Ovary (tissue), 10 donors: ENCODE measurements at places on chromosomes 12 and 14.

GRCh38 chr12:90995010-90995409 is 9.8 kb downstream of the EPYC start:
- no peak for DNase-seq

- DNase-seq, result no peak
Observed at GRCh38 chr14:58488550-58488949, 61.0 kb downstream of the KIAA0586 start.

GRCh38 chr14:36582011-36582873 is at the start of gene NKX2-8:
Gene NKX2-8 (minus strand): TSS chr14:36582614. CDS start chr14:36582389, 225 bp downstream.
- DNase-seq, result no peak

DNA sequence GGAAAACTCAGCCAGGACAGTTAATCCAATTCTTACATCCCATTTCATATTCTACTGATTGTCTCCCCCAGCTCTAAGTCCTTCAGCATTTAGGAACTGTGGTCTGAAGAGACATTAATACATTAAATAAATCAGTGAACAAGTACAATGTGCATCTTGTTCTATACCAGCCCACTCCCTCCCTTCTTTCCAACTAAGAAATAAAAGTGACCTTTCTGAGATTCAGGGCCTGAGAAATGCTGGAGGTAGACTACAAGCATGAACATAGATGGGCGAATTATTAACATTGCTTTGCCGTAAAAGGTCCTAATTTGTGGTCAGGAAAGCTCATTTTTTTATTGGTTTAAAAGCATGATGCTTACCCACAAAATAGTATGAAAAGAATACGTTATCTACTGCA is 113.1 kb downstream of the NELL2 start:
- DNase-seq, result no peak

DNA sequence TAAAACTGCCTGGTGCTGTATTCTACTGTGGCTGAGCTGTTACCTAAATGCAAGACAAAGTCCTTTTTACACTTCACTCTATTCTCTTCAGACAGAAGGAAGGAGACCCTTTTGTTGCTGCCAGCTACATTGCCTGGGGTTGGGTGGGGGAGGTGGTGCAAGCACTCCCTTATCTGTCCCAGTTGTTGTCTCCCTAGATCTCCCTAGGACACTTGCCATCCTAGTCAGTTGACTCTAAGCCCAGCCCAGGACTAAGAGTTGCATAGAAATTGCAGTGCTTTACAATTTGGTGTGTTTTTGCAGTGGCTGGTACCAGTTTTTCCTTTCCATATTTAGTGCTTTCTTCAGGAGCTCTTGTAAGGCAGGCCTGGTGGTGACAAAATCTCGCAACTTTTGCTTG is 35.1 kb downstream of the SCYL2 start:
- DNase-seq, result no peak

GRCh38 chr14:41137741-41138140 is 468.9 kb upstream of the LRFN5 start:
- DNase-seq, result no peak

DNA sequence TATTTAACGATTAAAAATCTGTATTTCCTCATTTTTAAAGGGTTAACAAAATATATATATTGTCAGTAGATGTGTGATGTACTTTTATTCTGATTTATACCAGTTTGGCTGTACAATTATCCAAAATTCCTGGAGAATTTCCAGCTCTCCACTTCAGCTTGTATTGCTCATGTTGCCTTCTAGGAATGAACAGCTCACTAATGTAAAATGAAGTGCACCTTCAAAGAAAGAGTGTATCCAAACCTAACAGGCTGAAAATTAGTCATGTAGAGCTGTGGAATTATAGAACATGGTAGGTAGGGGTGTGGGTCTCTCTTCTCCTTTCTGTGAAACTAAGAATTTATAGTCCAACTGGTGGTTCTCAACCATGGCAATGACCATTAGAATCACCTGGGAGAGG is 362.0 kb downstream of the ETNK1 start:
- no peak for DNase-seq

- no peak for DNase-seq
Observed at GRCh38 chr14:75497701-75498100, 24.6 kb upstream of the BATF start.

DNA sequence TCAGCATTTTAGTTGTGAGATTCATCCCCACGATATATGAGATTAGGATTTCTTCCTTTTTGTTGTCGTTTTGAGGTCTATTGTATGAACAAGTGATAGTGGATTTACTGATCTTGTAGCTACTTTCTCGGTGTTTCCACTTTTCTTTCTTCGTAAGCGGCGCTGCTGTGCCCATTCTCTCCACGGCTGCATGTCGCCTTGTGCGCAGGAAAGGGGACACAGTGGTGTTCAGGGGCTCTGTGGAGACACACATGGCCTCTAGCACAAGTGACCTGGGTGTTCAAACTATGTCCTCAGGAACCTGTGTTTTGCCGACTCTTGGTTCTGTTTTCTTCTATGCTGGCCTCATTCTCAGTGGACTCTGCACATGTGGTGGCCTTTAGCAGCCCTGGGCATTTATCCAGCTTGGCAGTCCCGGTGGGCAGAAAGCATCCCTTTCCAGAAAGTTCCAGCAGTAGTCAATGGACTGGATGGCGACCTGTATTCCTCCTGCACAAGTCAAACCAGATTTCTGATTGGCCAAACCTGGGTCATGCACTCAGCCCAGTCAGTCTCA is 18.7 kb downstream of the CKAP4 start:
- DNase-seq, result no peak

DNA sequence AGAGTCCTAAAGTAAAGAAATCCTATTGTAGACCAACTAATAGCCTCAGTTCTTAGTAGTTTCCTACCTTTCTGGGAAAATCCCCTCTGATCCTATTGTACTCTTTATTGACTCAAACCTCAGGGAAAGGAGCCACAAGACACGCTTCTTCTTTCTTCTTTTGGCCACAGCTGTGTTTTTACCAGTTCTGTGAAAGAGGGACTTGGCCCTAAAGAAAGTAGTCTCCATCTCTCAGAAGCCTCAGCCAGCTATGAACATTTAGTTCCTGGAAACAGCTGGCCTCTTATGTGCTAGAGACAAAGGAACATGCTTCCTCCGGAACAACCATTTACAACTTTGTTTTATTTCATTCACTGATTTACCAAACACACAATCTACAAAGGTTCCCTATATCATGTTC is 66.1 kb upstream of the ARID2 start:
- DNase-seq, result no peak

- DNase-seq, result no peak
Observed at GRCh38 chr14:24052656-24053547, 1.1 kb downstream of the CARMIL3 start.

GRCh38 chr12:56321027-56321426 is 5.2 kb upstream of the CNPY2 start:
- DNase-seq, result no peak

- peak; percentile 56 for DNase-seq
Observed at GRCh38 chr14:75303381-75303789, 24.8 kb downstream of the FOS start.

DNA sequence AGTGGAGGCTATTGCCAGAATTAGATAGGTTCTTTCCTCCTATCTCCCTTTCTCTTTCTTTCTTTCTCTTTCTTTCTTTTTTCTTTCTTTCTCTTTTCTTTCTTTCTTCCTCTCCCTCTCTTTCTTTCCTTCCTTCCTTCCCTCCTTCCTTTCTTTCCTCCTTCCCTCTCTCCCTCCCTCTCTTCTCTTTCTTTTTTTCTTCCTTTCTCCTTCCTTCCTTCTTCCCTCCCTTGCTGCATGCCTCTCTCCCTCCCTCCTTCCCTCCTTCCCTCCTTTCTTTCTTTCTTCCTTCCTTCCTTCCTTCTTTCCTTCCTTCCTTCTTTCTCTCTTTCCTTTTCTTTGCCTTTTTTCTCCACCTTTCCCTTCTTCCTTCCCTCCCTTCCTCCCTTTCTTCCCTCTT is 16.4 kb upstream of the MDGA2 start:
- DNase-seq, result no peak

DNA sequence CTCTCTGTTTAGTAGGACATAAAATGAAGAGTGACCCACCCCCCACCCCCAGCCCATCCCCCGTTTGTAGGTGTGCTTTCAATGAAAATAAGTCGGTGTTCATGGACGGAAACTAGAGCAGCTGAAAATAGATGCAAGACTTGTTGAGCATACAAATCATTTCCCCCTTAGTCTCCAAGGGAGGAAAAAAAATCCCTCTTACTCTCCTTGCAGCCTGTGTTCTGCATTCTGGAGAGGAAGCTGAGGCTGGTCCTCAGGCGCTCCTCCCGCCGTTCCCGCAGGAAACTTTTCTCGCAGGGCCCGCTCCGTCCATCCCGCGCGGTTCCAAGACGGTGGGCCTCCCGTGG is 259.0 kb upstream of the E2F7 start:
- DNase-seq, result no peak

- DNase-seq, result no peak
Observed at GRCh38 chr12:16027002-16027401, 115.9 kb downstream of the DERA start.

DNA sequence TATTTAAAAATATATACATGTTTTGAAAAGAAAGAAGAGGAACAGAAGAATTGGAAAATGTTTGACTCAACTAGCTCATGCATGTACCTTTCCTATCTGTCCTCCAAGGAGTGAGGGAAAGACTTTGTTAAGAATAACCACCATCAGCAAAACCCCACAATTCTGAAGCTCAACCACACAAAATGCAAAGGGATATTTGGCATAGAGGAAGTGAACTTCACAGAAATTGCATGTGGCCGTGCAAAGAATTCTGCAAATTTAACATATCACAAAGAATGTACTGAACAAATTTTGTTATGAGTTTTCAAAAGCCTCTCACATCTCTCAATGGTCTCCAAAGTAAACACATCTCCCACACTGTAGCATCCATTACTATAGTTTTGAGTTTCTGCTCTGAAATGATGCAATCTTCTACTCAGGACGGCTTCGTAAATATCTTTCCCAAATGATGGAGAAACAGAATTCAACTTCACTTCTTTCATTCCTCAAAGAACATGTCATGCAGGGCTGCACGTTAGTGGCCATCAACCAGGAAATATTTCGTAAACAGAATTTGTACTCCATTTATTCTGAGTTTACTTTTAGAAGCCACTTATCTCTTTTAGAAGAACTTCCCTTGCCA is 17.6 kb downstream of the DUSP6 start:
- DNase-seq, result no peak

GRCh38 chr12:105352052-105352451 is 21.6 kb downstream of the C12orf75 start:
- DNase-seq, result no peak
